ENCODE measurements at places on chromosomes 1 and 21.

DNA sequence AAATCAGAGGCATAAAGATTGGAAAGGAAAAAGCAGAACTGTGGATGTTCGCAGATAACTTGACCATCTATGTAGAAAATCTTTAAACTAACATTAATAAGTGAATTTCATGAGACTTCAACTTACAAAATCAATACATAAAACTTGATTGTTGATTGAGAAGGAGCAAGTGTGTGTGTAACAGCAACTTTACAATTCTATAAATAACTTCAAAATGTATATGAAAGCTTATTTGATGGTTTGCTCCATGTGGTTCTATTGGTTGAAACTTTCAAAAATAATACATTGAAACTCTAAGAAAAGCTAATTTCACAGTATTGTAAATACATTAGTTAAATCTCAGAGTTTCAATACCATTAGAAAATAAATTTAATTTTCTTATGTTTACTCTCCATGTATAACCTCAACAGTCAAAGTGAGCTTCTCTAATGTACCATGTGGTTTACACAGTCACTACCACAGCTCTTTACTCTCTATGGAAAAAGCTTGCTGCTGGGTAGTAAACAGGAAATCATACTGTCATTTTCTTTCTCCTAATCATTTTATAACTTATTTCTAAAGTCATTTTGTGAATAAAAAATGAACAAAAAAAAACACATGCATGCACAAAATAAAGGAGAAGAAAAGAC, 12.0 kb downstream of the AKT3 start:
- H3K27me3 ChIP-seq = no peaks in the 10 kb centered on the region
- peaks cover 13% of the 10 kb centered on the region for H3K4me1 ChIP-seq
- peaks cover 8% of the 10 kb centered on the region for H3K36me3 ChIP-seq
- H3K27ac ChIP-seq = no peak overlapping the region

DNA sequence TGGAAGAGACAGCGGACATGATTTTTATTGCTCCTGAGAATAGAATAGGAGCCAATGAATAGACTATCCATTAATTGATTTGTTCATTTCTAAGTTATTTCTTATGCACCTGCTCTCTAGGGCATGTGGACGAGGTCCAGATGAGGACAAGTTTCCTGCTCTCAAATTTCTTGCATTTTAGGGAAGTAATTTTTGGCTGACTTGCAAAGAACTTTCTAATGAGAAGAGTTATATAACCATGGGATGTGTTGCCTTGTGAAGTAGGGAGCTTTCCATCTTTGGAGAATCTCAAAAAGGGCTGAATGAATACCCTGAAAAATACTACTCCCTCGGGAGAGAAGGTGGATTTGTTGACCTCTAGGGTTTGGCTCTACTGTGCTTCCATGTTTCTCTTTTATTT, 243.0 kb downstream of the KIF26B start:
- H3K4me3 ChIP-seq = no peak overlapping the region
- no peaks in the 10 kb centered on the region for H3K27me3 ChIP-seq
- DNase-seq = no peak
- H3K4me1 ChIP-seq = no peaks in the 10 kb centered on the region
- H3K27ac ChIP-seq = no peak overlapping the region
- H3K36me3 ChIP-seq = no peaks in the 10 kb centered on the region

DNA sequence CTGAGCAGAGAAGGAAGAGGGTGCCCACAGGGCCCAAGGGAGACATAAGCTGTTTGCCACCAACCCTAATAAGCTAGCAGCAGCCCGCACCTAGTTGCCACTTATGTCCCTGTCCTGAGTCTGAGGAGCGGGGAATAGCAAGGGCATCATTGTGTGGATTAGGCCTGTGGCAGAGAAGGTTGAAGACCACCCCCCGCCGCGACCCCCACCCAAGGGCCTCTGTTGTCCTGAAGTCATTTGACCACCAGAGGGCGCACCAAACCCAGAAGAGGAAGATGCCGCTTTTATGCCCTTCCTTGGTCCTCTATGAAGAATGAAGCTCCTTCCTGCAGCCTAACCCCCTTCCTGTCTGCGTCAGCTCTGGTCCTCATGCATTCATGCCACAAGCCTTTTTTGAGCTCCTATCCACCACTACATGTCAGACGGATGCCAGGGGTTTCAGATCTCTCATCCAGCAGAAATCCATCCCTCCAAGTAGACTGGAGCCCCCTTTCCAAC, 16.6 kb downstream of the RHBG start:
- no peak overlapping the region for H3K4me3 ChIP-seq
- H3K27me3 ChIP-seq = no peaks in the 10 kb centered on the region
- DNase-seq = no peak
- H3K27ac ChIP-seq = no peak overlapping the region
- no peaks in the 10 kb centered on the region for H3K36me3 ChIP-seq

DNA sequence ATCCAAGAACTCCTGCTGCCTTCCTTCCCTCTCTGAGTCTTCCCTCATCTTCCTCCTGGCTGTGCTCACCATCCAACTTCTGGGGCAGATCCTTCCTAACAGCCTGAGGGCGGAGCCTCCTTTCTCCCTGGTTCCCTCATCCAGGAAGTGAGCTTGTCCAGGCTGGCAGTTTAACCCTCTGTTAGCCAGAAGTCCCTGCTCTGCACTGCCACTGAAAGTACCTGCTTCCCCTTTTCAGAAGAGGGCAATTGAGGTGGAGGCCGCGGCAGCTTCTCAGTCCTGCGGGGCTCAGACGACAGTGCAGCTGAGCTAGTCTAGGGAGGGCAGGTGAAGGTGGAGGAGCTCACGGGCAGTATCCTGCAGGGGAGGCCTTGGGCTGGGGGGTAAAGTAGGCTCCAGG, 149.1 kb downstream of the FCRL5 start:
- H3K27me3 ChIP-seq = no peaks in the 10 kb centered on the region
- no peak overlapping the region for H3K4me3 ChIP-seq
- no peaks in the 10 kb centered on the region for H3K36me3 ChIP-seq
- DNase-seq = no peak
- H3K27ac ChIP-seq = no peak overlapping the region

- H3K27ac ChIP-seq = peak overlapping the region; percentile 92
- H3K4me1 ChIP-seq = peaks cover 21% of the 10 kb centered on the region
- DNase-seq = no peak
These were observed 15.7 kb downstream of the IER5 start for GRCh38 chr1:181104042-181104789.

GRCh38 chr1:234896477-234897389, 231.9 kb downstream of the TOMM20 start:
- H3K4me1 ChIP-seq = peaks cover 3% of the 10 kb centered on the region
- no peaks in the 10 kb centered on the region for H3K36me3 ChIP-seq
- no peak overlapping the region for H3K4me3 ChIP-seq
- H3K27ac ChIP-seq = no peak overlapping the region
- H3K27me3 ChIP-seq = no peaks in the 10 kb centered on the region
- DNase-seq = no peak

DNA sequence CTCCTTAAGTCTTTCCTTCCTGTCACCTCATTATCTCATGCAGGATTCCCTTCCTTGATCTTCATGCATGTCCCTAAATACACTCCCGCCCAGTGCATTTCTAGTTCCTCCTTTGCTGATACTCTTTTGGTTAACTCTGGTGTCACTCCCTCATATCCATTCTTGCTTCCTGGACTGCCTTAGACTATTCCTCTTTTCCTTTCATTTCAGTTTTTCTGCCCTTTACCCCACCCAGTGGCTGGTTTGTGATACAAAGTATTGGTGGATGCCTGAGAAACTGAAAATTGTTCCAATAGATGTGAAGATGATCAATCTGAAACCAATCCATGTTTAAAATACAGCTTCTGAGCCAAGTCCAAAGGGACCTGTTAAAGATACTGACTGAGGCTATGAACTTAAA, 553.8 kb upstream of the CAMK1G start:
- H3K4me1 ChIP-seq = no peaks in the 10 kb centered on the region
- no peak overlapping the region for H3K27ac ChIP-seq
- no peak for DNase-seq
- H3K4me3 ChIP-seq = no peak overlapping the region
- no peaks in the 10 kb centered on the region for H3K27me3 ChIP-seq
- no peaks in the 10 kb centered on the region for H3K36me3 ChIP-seq

All from ascending aorta (tissue), 2 donors.